T-helper 17 cell (primary cell): ENCODE measurements at places on chromosomes 16 and 17.

DNA sequence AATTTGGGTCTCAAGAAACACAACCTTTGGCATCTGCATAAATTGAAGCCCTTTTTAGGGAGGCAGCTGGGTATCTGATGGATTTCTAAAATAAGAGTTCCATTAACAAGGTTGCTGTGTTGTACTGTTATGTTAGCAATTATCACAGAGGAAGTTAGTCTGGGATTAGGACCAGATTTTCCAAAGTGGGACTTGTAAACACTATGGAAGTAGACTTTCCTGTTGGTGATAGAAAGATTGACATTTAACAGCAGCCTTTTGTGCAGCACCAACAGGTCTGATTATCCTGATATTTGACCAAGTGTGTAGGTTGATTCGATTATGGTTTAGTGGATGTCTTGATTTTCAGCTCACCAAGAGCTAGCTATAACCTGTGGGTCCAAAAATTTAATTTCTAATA, 46.4 kb downstream of the TMEM100 start:
- no peak for DNase-seq

- DNase-seq, result no peak
Observed at GRCh38 chr16:72845322-72846020, 202.5 kb downstream of the ZFHX3 start.

GRCh38 chr17:72379516-72379915, 258.7 kb downstream of the SOX9 start:
- no peak for DNase-seq

- DNase-seq, result no peak
Observed at GRCh38 chr16:55489119-55489955, 10.3 kb downstream of the MMP2 start.

- DNase-seq, result no peak
Observed at GRCh38 chr16:23026784-23027362, 122.4 kb downstream of the USP31 start.

DNA sequence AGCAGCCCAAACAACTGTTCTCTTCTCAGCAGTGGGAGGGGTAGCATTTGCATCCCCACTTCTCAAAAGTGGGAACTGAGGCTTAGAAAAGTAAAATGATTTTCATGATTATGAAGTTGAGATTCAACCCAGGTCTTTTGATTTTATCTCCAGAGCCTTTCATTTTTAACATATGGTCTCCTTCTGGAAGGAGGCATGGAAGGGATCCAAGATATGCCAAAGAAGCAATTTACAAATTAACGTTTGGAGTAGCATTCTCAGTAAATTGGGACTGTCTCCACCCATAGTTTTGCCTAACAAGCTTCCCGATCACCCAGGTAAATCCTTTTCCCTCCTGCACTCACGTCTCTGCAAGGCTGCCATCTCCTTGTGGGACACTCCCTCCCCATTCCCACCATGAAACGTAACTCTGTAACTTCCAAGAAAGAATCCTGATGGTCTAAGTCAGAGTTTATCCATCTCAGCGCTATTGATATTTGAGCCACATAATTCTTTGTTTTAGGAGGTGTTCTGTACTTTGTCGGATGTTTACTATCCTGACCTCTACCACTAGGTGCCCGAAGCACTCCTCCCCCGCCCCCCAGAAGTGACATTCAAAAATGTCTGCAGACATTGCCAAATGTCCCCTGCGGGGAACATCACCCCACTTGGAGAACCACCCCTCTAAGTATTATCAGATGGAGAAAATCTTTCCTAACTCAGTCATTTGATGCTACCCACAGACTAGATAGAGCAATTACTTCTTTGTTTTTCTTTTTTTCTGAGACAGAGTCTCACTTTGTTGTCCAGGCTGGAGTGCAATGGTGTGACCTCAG, 32.9 kb upstream of the NFAT5 start:
- no peak for DNase-seq

- DNase-seq, result peak; percentile 61
Observed at GRCh38 chr16:67542464-67542863, 13.8 kb downstream of the RIPOR1 start.

- DNase-seq, result no peak
Observed at GRCh38 chr17:4594406-4594805, 10.1 kb downstream of the SMTNL2 start.

DNA sequence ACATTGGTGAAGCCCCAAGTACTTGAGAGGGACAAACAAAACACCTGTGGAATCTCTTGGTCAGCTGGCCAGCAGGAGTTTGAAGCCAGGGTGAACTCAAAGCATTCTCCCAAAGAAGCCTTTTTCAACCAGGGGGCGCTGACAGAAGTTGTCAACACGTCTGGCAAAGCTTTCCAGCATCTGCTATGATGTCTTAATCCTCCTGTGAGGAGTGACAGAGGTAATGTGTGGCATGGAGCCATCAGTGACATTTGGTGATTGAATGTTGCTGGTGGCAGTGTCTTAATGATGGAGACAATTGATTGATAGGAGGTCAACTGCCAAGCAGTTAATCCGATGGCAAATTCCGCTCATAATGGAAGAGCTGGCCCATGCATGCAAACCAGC, 257.6 kb upstream of the HSBP1 start:
- no peak for DNase-seq

- DNase-seq, result no peak
Observed at GRCh38 chr17:74041869-74042640, 161.4 kb upstream of the RPL38 start.

DNA sequence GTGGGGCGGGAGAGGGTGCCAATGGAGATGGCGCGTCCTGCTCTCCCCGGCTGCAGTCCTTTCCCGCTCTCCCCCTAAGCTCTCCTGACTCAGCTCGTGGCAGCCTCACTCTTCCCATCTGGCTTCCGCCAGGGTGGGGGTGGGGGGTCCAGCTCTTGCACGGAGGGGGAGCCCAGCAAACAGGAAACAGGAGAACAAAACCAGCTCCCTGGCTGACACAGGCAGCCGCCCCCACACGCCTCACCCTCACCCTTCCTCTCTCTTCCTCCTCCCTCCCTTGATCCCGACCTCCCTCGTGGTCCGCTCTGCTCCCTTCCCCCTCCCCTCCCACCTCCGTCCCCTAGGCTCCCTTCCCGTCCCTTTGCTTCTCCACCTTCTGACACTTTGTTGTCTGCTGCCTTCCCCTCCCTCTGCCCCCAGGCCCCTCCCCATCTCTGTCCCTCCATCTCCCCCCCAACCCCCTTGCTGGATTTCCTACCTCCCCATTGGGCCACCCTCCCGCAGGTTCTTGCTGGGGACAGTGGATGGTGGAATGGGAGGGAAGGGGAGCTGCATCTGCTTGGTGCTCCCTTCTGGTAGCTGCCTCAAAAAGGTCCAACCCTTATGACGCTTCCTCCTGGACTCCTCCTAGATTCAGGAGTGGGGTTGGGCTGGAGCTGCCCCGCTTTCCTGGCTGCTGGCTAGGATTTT, 23.7 kb downstream of the ARHGAP23 start:
- no peak for DNase-seq

DNA sequence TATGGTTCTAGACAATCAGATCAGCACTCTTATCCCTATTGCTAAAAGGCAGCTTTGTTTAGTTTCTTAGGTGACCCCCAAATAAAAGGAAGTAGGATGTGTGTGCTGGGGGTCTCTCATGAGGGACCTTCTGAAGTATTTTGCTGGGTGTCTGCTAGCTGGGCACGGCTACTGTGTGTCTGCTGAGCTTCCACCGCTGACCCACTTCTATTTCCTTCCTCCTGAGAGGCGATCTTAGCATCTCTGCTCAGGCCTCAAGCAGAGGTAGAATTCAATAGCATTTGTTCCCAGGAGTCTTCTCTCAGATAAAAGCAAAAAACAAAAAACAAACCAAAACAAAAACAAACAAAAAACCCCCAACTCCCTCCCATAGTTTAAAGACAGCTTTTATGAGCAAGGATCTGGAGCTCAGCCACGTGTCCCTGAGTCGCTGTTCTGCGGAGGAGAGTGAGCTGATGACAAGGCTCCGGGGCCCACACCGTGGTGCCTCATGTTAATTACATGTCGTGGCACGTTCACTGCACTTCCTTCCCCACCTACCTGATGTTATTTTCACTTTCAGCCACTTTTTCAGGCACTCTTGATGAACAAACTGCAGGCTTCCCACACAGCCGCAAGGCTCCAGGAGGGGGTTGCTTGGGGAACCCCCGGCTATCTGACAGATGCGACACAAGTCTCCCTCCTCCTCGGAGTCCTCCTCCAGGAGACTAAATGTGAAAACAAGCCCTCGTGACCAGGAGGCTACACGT, 83.5 kb downstream of the MARCHF10 start:
- peak; percentile 53 for DNase-seq

- DNase-seq, result no peak
Observed at GRCh38 chr17:41278176-41278955, 2.9 kb downstream of the KRTAP9-7 start.

DNA sequence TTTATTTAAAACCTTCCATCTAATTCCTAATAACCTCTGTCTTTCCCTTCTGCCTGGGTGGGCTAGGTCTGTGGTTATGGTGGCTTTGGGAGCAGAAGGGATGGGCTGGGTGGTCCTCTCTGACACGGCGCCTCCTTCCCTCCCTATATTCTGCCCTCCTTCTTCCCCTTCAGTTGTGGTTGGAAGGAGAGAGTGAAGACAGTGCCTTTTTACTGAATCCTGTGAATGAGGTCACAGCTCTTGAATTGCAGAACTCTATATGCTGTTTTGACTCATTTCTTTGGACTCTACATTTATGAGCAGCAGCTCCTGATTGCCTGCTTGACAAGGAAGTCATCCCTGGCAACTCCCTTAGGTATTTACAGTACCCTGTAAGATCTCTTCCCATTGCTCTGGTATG, 256.0 kb upstream of the ELAC2 start:
- no peak for DNase-seq

DNA sequence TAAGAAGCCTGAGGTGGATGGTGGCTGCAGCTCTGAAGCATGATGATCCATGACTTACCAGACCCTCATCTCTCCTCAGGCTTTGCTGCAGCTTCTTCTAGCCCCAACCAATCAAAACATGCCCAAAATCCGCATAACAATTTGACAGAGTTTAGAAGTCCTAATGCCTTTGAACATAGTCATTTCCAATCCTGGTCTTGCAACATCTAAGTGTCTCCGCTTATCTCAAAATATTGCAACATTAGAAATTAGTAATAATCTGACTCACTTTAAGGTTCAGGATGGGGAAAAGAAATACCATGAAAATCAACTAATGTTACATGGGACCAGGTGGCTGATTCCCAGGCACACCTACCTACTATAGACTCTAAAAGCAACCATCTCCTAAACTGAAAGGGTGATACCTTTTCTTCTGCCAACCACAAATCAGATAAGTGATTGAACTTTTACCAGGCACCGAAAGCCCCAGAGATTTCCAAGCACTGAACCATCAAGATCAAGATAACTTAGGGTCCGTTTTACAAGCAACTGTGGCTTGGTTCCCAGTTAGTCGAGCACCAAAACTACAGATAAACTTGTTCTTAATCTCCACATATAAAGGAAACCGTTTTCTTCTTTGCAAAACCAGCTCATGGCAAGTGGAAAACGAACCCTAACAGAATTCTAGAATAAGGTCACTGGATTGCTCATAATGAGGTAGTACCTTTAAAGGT, 14.0 kb downstream of the ERN1 start:
- no peak for DNase-seq

GRCh38 chr16:86609115-86609514, 30.8 kb downstream of the FOXL1 start:
- DNase-seq, result no peak

GRCh38 chr17:60371818-60372510, 20.0 kb downstream of the USP32 start:
- no peak for DNase-seq

GRCh38 chr17:27323538-27324215, 29.8 kb downstream of the WSB1 start:
- no peak for DNase-seq

- DNase-seq, result no peak
Observed at GRCh38 chr16:89344846-89345611, 127.5 kb downstream of the ZNF778 start.

- no peak for DNase-seq
Observed at GRCh38 chr16:27220527-27220926, 17.2 kb downstream of the KDM8 start.
